NCI-H1048 (cell line): ENCODE measurements at places on chromosomes 2 and 18.

- DNase-seq: no peak
Measured at GRCh38 chr18:51952844-51953243, 387.2 kb upstream of the DCC start.

DNA sequence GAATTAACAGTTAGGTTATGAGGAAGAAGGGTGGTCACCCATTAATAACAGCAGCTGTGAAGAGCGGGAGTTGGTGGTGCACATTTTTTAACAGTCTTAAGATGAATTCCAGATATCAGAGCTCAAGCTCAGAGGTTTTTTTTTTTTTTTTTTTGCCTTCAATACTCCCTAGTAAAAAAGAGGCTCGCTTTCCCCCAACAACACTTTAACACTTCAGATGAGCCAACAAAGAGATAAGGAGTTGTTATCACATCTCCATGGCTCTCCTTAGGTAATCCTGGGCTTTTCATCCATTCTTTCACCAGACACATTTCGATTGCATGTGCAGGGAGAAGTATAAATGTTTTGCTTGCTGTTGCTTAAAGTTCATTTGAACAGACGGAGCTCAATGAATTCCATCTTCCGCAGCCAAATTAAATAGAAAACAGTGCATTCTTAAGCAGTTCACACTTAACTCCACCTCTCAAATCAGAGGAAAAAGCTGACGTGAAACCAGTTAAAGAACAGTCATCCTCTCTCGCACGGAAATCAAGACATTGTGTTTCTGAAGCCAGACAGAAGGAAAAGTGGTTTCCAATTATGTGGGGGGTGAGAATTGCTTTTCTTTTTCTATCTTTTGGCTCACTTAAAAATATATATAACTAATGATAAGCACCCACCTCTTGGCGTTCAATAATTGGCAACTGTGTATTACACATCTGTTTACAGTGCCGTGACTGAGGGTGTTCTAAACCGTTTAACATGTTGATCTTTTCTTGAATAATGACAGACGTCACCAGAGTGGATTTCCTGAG, 118.2 kb downstream of the ZNF521 start:
- no peak for DNase-seq

- no peak for DNase-seq
Measured at GRCh38 chr2:231189171-231189530, 9.3 kb upstream of the ARMC9 start.

DNA sequence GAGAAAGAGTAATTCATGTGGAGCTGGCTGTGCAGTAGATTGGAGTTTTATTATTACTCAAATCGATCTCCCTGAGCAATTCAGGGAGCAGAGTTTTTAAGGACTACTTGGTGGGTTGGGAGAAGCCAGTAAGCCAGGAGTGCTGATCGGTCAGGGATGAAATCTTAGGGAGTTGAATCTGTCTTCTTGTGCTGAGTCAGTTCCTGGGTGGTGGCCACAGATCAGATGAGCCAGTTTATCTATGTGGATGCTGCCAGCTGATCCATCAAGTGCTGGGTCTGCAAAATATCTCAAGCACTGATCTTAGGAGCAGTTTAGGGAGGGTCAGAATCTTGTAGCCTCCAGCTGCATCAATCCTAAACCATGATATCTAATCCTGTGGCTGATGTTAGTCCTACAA, 17.0 kb upstream of the UGT1A8 start:
- no peak for DNase-seq

DNA sequence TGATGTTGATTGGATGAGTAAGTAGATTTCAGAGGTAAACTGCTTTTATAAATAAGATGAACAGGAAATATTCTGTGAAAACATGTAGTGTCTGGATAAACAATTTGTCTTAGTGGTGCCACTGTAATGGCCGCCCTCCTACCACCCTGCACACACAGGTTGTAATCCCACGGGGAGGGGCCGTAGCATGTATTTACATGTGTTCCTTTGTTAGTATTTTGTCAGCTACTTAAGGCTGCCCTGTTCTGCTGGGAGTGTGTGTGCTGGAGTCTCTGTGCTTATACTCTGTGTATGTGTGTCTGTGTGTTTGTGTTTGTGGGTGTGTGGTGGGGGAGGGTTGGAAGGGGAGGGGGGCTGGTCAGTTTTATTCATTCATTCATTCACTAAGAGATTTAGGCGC, 5.1 kb downstream of the TSHZ1 start:
- no peak for DNase-seq

DNA sequence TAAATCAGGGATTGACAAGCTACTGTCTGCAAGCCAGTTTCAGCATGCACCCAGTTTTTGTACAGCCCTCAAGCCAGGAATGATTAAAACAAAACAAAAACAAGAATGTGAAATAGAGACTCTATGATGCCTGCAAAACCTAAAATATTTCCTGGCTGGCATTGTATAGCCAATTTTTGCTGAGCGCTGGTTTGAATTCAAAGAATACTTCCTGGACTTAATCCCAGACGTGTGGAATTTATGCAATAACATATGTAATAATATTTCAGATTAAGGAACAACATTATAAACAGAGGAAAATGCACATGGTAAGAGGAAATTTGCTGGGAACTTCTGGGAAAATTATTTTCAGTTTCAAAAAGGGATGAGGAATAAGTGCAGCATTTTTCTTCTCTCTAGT, 148.1 kb upstream of the RPRM start:
- DNase-seq: no peak

GRCh38 chr18:62183578-62184195, 3.2 kb downstream of the PIGN start:
- DNase-seq: peak; percentile 27

- no peak for DNase-seq
Measured at GRCh38 chr2:26243470-26244308, 743 bp downstream of the HADHA start.

DNA sequence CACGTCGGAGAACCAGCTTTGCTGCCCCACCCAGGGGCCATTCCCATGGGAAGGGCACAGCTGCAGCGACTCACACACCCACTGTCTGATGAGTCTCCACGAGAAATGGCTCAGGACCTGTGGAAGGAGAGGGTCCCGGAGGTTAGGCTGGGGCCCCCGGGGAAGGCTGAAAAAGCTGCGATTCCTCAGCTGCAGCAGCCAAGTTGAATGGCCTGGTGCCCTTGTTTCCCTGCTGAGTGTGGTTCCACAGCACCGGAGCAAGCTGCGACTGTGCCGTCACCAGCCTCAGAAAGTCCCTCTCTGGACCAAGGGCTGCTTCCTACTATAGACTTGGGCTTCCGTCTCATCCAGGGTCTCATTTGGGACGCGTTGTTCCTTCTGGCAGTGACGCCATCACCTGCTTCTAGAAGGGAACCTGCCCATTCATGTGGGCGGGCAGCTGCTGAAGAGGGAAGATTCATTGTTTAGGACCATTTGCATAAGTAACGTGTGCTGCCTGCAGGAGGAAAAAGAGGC, 180.2 kb downstream of the INHBB start:
- no peak for DNase-seq

GRCh38 chr18:4544142-4544541, 89.0 kb upstream of the DLGAP1 start:
- DNase-seq: no peak

DNA sequence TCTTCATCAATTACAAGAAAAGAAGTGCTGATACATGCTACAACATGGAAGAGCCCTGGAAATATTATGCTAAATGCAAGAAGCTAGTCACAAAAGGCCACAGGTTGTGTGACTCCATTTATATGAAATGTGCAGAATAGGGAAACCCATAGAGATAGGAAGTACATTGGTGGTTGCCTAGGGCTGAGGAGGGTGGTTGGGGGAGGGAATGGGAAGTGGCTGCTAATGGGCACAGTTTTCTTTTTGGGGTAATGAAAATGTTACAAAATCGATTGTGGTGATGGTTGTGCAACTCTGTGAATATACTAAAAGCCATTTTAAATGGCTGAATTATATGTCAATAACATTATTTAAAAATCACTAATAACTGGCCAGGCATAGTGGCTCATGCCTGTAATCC, 24.3 kb upstream of the RESP18 start:
- DNase-seq: no peak

GRCh38 chr2:148592791-148593190, 51.8 kb upstream of the EPC2 start:
- no peak for DNase-seq

DNA sequence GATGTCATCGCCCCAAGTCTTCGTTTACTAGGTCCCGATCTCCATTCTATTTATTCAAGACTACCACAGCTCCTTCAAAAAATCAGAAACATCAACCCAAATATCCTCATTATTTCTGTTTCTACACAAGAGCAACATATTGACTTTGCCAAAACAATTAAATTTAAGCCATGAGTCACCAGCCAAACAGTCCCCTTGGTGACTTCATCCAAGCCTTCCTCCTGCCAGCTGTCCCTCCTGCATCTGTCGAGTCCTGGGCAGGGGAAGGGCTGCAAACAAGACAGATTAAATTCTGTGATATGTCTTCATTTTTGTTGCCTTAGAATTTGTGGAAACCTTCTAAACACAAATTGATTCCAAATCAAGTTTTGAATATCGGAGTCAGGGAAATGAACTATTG, 110.3 kb downstream of the SP3 start:
- no peak for DNase-seq

GRCh38 chr2:119126650-119127049, 31.9 kb downstream of the C1QL2 start:
- no peak for DNase-seq

DNA sequence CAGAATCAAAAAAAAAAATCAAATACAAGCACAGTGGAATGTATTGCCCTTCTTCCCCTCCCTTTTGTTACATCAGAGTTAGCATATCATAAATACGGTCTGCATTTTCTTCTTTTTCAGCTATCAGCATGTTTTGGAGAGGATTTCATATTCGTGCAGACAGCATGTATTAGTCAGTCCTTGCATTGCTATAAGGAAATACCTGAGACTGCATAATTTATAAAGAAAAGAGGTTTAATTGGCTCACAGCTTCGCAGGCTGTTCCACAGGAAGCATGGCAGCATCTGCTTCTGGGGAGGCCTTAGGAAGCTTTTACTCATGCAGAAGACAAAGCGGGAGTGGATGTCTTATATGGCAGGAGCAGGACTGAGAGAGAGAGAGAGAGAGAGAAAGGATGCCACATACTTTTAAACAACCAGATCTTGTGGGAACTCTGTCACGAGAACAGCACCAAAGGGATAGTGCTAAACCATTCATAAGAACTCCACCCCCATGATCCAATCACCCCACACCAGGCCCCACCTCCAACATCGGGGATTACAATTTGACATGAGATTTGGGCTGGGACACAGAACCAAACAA, 8.9 kb downstream of the IL1B start:
- DNase-seq: no peak

DNA sequence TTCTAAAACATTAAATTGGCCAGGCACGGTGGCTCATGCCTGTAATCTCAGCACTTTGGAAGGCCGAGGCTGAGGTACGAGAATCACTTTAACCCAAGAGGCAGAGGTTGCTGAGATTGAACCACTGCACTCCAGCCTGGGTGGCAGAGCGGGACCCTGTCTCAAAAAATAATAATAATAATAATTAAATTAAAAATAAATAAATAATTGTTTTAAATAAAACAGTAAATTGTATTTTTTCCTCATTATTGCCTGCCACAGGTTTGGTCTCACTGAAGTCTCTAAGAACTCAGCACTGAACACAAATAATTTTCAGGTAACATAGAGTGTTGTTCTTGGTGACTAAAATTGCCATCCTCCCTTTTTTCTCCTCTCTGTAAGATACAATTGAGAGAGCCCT, 19.8 kb downstream of the COL5A2 start:
- no peak for DNase-seq

DNA sequence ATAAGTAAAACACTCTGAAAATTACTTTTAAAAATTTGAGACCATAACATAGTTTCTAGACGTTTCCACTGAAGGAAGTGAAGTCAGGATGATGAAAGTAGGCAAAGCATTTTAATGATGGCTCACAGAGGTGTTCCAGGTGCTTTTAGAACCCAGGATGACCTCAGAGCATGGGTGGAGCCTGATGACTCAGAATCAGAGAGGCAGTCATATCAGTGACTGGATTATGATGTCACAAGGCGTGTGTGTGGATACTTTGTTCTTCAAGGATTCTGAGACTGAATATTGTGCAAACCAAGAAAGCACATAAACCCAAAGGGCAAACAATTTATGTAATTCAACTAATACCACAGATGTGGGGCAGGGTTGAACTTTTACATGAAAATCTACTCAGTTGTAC, 208.0 kb upstream of the FBXO11 start:
- DNase-seq: no peak

GRCh38 chr2:217858519-217859491, 144.0 kb downstream of the TNS1 start:
- no peak for DNase-seq

GRCh38 chr2:239039479-239039861, 191.6 kb downstream of the TWIST2 start:
- no peak for DNase-seq

- no peak for DNase-seq
Measured at GRCh38 chr2:71713581-71714580, 260.5 kb downstream of the DYSF start.

- no peak for DNase-seq
Measured at GRCh38 chr2:187719510-187719909, 165.3 kb upstream of the TFPI start.

- no peak for DNase-seq
Measured at GRCh38 chr2:129575431-129575830, 404.0 kb upstream of the RAB6C start.

- peak; percentile 5 for DNase-seq
Measured at GRCh38 chr2:181058378-181059269, 78.2 kb downstream of the UBE2E3 start.

GRCh38 chr2:120440521-120441350, 94.8 kb downstream of the INHBB start:
- DNase-seq: no peak

DNA sequence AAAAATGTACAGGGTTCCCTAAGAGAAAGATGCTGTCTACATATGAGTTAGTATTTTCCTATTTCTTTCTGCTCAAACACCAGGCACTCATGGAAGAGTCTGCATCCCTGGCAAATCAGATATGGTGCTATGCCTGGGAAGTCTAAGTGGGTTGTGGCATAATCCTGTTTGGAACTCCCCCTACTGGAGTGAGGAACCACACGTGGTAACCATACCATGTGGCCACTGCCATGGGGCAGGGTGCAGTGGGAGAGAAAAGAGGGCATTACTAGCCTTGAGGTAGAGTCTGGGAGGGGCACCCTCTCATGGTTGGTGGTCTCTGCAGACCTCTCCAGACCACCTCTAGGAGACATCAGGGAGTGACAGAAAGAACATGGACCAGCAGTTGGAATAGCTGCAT, 257.9 kb upstream of the ATP5MC3 start:
- no peak for DNase-seq

- DNase-seq: no peak
Measured at GRCh38 chr2:24492421-24493279, 1.6 kb downstream of the NCOA1 start.

- no peak for DNase-seq
Measured at GRCh38 chr2:145351864-145352425, 832.0 kb upstream of the ZEB2 start.

- DNase-seq: no peak
Measured at GRCh38 chr2:80852808-80853139, 548.2 kb upstream of the LRRTM1 start.

- DNase-seq: no peak
Measured at GRCh38 chr2:127074358-127074757, 32.6 kb downstream of the BIN1 start.

GRCh38 chr2:94774851-94775250, 96.4 kb upstream of the TEKT4 start:
- no peak for DNase-seq
